ENCODE measurements at places on chromosomes 1 and 21. TPM values are rescaled to one million over a fixed set of nuclear protein-coding genes. Genes with fewer than 3 reads are reported as not detected.

DNA sequence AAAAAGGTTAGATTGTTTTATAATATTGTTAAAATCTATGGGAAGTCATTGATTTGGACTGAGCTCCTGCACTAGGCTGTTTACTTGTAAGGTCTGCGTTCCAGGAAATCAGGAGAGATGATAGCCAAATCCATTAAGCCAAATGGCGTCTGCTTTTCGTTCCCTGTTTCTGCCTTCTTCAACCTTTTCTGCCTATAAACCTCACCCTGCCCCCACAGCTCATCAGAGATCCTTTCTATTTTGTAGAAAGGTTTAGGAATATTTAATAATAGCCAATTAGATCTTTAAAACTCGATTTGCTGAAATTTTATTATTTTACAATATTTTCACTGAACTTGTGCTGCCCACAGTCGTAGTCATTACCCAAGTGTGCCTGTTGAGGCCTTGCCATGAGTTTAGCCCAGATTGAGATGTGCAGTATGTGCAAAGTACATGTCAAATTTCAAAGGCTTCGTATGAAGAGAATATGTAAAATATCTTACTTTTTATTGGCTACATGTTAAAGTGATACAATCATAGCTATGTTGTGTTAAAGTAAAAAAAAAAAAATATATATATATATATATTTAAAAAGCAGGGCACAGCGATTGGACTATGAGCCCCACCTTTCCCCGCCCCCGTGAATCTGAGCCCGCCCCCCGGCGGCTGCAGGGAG, 444 bp upstream of the IARS2 start:
- DNase-seq: no peak

RSRP1 gene
- polyA plus RNA-seq: 21.2 TPM

- no peak for DNase-seq
Measured at GRCh38 chr1:188904201-188904600, 1573.5 kb downstream of the BRINP3 start.

- DNase-seq: peak; percentile 68
Measured at GRCh38 chr1:99737016-99737415, 29.4 kb downstream of the FRRS1 start.

LCE6A gene
- polyA plus RNA-seq: not detected

COL8A2 gene
- 2.9 TPM for polyA plus RNA-seq

GRCh38 chr1:201461645-201462441, 7.1 kb downstream of the PHLDA3 start:
- peak; percentile 99 for DNase-seq

All from fibroblast of lung (primary cell).